ENCODE measurements at places on chromosomes 3 and 15.

GRCh38 chr3:159260049-159260662 lies 458.3 kb downstream of the MFSD1 start:
- DNase-seq, result peak; percentile 3

DNA sequence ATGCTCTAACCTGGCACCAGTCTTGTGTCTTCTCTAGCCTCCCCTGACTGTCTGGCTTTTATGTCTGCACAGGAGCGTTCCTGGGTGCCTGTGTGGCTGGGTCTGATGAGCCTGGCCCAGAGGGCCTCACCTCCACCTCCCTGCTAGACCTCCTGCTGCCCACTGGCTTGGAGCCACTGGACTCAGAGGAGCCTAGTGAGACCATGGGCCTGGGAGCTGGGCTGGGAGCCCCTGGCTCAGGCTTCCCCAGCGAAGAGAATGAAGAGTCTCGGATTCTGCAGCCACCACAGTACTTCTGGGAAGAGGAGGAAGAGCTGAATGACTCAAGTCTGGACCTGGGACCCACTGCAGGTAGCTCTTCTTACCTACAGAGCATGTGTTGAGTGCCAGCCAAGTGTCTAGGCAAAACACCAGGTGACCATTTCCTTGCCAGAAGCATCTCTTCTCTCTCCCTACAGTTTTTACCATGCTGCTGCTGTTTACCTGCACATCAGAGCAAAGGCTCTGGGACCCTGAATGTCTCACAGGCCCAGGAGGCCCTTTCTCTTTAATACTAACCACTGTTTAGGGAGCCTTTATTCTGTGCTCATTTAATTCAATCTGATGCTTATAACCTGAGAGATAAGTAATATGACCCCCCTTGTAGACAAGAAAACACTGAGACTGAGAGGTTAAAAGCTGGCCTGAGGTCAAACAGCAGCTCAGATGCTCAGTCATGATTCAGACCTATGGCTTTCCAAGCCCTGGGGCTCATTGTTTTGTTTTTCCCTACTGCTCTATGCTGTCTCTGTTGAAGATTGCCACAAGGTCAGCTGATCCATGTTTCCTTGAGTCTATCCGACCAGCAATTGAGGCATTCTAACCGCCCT lies 10.4 kb downstream of the PODXL2 start:
- no peak for DNase-seq

DNA sequence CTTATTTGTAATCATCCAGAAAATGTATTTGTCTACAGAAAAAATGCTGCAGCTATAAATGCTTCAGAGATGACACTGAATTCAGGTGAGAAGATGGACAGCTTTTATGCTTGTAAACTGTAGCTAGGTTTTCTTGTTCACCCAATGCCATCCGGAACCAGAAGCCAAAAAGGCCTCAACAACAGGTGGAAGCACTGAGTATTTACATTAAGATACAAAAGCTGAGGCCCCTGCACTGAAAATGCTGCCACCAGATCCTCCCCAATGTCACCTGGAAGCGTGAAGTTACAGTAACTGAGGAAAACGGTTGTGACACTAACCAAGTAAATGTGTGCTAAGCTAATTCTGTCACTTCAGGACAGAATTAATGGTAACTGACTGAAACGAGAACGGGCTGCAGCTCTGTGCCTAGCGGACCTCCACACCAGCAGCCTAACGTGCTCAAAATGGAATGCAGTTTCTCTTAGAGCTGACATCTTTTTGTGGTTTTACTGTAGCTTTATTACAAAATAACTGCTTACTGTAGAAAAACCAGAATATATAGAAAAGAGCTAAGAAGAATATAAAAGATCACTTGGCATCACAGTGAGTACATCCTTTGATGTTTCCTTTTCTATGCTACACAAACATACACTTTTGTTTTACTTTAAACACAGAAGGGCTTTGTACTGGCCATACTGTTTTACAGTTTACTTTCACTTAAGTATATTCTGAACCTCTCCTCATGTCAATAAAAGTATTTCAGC lies 7.6 kb downstream of the CHSY1 start:
- DNase-seq, result no peak

GRCh38 chr3:141386611-141387111 lies 18.4 kb downstream of the ZBTB38 start:
- no peak for DNase-seq

- no peak for DNase-seq
Measured at GRCh38 chr3:30169487-30169886, 436.9 kb upstream of the TGFBR2 start.
